NCI-H2227 treated with DMSO at 0.1 percent for 48 hours (cell line): ENCODE measurements at places on chromosomes 7 and 10.

GRCh38 chr10:32055478-32056135 is 618 bp downstream of the KIF5B start:
- peak; percentile 39 for DNase-seq

DNA sequence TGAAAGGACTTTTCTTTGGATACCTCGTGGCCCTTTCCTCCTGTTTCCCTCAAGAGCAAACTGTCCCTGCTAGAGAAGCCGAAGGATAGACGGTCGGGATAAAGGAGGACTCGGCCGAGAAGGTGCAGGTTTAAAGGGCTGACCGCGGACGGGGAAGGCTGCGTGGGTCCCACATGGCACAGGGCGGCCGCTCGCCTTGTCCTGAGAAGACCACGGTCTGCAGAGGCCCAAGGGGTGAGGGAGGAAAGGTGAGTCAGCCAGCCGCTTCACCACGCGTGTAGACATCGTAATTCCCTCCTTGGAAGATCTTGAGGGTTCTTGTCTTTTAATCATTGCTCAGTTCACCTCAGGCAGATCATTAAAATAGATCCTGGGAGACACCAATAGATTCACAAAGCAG is 253.8 kb downstream of the DPP6 start:
- DNase-seq: no peak

DNA sequence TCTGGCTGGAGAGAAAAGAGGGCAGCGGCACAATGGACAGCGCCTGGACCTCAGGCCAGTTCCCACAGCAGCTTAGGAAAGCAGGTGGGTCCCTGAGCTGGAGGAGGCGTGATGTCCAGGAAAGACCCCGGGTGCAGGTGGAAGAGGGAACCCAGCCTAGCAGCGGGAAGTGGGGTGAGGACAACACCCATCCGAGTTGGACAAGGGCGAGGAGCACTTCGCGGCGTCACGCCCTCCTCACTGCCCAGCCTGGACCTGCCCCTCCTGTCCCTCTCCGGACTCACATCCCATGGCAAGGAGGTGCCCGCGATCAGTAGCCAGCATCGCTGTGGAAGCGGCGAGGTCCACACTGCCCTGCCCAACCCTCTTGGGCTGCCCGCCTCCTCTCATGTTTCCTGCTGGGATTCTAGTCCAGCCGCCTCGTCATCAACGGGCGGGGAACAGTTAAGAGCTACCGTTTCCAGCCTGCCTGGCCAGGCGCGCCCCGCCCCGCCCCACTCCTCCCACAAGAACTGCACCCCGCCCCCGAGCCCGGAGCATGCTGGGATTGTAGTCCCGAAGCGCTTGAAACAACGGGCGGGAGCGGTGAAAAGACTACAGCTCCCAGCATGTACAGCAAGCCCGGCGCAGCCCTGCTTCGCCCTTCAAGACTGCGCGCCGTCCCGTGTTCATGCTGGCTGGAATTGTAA is 930.6 kb upstream of the ZNF722 start:
- peak; percentile 39 for DNase-seq

DNA sequence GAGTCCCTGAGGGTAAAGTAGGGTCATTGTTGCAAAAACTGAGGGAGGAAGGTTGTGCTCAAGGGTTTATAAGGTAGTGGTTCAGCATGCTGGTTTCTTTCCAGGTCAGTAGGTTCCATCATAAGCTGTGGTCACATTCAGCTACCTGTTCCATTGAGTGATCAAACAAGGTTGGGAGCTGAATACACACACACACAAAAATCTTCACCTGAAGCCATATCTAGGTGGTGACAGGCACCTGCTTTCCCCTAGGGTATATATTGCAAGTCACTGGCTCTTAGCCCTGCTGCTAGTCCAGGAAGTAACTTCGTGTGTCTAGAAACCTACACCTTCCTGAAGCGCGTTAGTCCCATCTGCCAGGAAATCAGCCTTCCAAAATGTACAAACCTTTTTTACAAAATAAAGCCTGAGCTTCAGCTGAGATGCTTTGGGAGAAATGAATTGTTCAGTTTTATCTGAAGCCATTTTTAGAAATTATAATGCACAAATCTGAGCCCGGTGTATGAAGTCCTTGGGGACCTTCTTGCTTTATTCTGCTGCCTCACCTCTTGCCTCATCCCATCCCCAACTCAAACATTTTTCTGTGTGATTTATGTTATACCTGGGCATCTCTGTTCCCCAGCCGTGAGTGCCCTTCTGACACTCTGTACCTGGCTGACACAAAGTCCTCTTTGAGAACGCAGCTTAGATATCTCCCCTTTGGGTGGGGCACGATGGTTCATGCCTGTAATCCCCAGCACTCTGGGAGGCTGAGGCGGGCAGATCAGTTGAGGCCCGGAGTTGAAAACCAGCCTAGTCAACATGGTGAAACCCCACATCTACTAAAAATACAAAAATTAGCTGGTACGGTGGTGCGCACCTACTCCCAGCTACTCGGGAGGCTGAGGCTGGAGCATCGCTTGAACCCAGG is 10.6 kb upstream of the LAMTOR4 start:
- DNase-seq: no peak

DNA sequence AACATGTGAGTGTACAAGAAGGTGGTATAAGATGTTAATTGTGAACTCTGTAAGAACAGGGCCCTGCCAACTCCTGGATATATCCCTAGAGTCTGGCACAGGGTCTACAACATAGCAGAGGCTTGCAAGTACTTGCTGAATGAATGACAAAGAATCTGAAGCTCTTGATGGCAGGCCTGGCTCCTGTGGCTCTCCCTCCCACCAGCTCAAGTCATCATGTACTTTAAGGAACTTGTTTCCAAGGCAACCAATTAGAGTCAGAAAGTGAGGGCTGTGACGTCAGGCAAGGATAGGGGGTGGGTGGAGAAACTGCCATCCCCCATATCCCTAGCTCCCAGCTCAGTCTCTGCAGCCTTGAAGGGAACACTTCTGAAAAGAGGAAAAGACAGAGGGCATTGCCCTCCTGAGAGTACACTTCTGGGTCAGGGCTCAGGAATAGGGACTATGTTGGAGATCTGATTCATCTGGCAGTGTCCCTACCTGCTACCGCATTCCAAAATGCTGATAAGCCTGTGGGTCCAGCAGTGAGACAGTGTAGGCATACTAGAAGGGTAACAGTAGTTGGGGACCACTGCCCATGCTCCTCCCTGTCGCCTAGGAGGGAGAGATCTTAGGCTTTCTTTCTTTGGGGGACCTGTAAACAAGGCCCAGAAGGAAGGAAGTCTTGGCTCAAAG is 34.6 kb upstream of the BTRC start:
- peak; percentile 53 for DNase-seq

DNA sequence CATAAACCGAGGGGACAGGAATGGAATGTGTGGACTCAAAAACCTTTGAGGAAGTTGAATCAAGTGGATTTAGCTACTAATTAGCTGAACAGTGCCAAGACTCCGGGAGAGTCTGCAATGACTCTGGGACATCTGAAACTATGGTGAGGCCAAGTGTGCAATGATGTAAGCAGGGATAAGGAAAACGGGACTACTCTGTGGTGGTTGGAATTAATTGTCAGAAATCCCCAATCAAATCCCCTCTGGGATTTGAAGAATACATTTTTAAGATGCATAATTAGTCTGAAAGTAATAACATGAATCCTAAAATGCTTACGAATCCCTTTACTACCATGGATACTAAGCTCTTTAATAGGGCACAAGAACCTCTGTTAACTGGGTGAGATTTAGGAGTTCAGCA is 602.8 kb downstream of the NRG3 start:
- DNase-seq: no peak

- no peak for DNase-seq
Measured at GRCh38 chr10:74988054-74988775, 123.2 kb upstream of the SAMD8 start.

DNA sequence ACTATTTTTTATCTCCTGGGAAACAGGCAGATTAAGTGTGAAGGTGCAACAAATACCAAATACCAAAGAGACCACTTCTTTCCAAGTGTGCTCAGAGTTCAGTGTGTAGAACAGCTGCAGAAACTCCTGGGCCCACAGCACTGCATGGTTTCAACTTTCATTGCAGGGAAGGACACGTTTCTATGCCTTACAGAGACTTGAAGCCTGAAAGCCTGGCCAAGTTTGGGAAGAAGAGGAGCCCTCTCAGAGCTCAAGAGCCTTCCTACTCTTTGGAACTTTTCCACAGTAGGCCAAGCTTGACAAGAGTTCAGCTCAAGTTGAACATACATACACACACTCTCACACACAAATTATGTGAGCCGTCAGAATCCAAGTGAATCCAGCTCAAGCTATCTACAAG is 2.5 kb downstream of the HOXA4 start:
- no peak for DNase-seq

- no peak for DNase-seq
Measured at GRCh38 chr7:36391436-36392198, 2.0 kb downstream of the ANLN start.

- DNase-seq: no peak
Measured at GRCh38 chr7:1643270-1644092, 26.6 kb upstream of the ELFN1 start.

- no peak for DNase-seq
Measured at GRCh38 chr7:106417273-106417902, 132.6 kb upstream of the NAMPT start.

DNA sequence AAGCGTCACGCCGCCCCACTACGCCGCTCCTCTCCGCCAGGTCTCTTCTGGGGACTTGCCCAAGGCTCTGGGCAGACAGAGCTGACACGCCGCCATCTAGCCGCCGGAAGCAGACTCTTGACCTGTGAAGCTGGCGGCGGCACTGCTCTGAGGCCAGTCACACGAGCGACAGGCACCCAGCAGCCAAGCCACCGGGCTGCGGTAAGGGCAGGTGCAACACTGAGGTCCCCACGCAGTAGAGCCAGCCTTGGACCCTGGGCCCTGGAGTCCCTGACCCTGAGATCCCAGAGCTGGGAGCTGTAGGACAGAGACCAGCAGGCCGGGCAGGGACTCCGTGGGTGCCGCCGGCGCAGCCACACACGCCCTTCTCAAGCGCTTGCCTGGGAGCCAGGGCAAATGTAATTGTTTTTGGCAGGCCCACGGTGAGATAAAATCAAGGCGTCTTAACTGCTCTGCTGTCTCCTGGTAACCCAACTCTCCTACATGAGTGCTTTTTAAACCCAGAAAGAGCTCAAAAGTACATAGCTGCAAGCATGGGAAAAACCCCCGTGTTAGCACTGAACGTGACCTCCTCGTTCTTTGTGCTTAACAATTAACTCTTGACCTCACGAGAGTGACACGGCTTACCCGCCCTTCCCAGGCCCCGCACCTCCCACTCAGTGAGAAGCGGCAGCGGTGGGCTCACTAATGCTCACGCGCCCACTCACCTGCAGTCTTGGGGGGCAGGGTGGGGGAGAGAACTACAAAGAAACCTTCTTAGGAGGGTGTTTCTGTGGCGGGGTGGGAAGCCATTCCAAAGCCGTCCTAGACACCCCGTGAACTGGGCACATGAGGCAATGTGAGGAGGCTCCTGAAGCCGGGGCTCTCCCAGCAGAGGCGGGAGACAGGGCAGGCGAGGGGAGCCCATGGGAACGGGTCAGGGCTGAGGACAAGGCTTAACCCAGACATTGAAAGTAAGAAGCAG is 8.5 kb downstream of the GPER1 start:
- no peak for DNase-seq

- DNase-seq: no peak
Measured at GRCh38 chr7:143514487-143514886, 36.8 kb downstream of the TAS2R41 start.

GRCh38 chr10:88437411-88437810 is 145.7 kb downstream of the RNLS start:
- DNase-seq: no peak

GRCh38 chr7:10824154-10824553 is 149.5 kb upstream of the PHF14 start:
- no peak for DNase-seq

- DNase-seq: no peak
Measured at GRCh38 chr7:114264023-114264422, 150.6 kb upstream of the FOXP2 start.

DNA sequence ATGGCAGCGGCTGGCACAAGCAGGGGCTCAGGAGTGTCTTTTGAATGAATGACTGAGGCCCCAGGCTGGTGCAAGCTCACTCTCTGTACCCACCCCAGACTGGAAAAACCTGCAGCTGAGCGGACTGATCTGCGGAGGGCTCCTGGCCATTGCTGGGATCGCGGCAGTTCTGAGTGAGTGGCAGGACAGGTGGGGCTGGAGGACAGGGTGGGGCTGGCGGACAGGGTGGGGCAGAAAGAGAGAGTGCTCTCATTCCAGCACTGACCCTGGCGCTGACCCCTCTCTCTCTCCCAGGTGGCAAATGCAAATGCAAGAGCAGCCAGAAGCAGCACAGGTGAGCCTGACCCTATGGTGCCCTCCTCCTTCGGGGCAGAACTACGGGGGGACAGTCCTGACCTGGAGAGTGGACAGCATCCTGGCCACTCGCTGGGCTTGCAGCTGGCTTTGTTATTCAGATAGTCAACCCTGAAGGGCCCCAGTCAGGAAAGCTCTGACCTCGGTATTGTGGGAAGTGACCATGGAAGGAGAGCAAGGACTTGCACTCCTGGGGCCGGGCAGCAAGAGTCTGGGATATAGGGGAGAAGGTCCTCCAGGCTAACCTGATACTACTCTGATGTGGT is 4.1 kb downstream of the FXYD4 start:
- no peak for DNase-seq

DNA sequence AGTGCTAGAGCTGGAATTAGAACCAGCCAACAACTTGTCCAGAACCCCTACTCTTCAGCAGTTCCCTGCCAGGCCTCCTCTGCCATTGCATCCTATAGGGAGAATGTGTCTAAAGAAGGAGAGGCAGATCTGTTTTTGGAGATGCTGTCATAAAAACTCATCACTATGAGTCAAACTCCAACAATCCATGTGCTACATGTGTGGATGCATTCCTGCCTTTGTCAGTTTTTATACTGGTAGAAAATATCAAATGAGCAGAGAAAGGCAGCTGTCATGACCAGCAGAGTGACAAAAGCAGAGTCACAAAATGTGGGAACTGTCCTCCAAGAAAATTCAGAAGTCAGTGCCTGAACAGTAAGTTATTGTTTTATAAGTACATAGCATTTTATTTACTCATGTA is 93.0 kb downstream of the ABLIM1 start:
- DNase-seq: no peak

- DNase-seq: no peak
Measured at GRCh38 chr7:12947465-12947864, 260.0 kb downstream of the ARL4A start.

- no peak for DNase-seq
Measured at GRCh38 chr10:132425029-132425756, 28.2 kb downstream of the PWWP2B start.
